ENCODE measurements at places on chromosomes 6 and 20.

GRCh38 chr6:125013938-125014660 is 51.9 kb downstream of the RNF217 start:
- DNase-seq: no peak

GRCh38 chr6:56843476-56844349 is 111.2 kb upstream of the BEND6 start:
- peak; percentile 59 for DNase-seq

- DNase-seq: no peak
Observed at GRCh38 chr20:33704197-33704924, 15.7 kb downstream of the PXMP4 start.

DNA sequence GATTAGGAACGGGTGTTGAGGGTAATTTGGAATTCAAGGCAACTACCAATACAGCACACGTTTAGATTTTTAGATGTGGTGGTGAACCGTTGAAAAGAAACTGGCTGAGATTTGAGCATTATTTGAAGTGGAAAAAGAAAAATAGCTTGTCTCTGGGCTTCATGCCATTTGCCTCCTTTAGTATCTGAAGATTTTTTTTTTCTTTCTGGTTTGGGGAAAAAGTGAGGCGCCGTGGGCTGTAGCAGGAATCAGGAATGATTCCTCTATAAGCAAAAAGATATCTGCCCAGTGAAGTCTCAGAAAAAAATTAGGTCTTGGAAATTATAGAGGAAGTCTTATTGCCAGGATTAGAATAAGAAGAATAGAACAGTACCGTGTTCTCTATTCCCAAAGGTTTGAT is 88.5 kb downstream of the RPS12 start:
- no peak for DNase-seq

- no peak for DNase-seq
Observed at GRCh38 chr6:111114087-111114443, 26.8 kb downstream of the SLC16A10 start.

GRCh38 chr6:52540286-52540902 is 36.5 kb downstream of the TRAM2 start:
- DNase-seq: no peak

GRCh38 chr6:2872423-2873358 is 30.4 kb downstream of the SERPINB9 start:
- no peak for DNase-seq

GRCh38 chr6:15507221-15507620 is 155.6 kb downstream of the DTNBP1 start:
- no peak for DNase-seq

- no peak for DNase-seq
Observed at GRCh38 chr20:49870261-49870660, 45.1 kb downstream of the SPATA2 start.

DNA sequence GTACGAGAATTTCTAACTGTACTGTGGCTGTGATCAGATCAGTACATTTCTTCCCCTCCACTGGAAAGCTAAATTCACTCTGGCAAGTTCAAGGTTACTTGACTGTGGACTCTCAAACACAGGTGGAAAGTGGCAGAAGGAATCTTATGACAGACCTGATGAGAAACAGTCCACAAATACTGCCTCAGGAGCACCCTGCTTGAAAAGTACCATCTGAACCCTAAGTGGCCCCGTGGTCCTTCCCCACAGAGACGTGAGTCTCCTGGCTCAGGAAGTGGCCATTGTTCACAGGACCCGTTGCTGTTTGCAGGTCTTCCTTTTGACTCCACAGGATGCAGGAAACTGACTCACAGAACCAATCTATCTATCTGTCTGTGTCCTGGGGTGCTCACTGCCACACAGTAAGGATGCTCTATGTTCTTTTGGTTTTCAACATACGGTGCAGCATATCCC is 47.5 kb upstream of the NHSL1 start:
- peak; percentile 33 for DNase-seq

- DNase-seq: no peak
Observed at GRCh38 chr6:148182378-148182777, 160.3 kb upstream of the SASH1 start.

DNA sequence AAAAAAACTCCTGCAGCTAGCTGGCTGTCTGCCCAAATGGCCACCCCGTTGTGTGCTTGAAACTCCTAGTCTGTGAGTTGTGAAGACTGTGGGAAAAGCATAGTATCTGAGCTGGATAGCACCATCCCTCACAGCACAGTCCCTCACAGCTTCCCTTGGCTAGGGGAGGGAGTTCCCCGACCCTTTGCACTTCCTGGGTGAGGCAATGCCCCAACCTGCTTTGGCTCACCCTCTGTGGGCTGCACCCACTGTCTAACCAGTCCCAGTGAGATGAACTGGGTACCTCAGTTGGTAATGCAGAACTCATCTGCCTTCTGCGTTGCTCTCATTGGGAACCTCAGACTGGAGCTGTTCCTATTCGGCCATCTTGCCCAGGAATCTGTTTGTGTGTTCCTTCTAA is 260.6 kb upstream of the STXBP5 start:
- DNase-seq: no peak

DNA sequence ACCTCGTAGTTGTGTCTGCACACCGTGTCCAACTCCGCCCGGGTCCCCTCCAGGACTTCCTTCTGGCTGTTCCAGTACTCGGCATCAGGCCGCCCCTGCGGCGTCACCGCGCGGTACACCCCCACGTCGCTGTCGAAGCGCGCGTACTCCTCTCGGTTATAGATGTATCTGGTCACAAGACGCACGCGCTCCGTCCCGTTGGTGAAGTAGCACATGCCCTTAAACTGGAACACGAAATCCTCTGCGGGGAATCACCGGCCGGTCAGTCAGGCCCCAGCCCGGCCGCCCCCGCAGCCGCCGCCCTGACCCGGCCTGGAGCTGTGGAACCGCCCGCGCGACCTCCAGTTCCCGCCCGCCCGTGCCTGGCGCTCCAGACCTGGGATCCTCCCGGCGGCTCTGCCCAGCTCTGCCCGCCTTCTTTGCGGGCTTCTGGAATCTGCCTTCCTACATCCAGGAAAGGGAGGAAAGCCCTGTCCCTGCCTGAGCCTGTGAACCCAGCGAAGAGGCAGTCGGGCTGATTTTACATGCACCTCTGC is 1.6 kb downstream of the HLA-DQB1 start:
- no peak for DNase-seq

DNA sequence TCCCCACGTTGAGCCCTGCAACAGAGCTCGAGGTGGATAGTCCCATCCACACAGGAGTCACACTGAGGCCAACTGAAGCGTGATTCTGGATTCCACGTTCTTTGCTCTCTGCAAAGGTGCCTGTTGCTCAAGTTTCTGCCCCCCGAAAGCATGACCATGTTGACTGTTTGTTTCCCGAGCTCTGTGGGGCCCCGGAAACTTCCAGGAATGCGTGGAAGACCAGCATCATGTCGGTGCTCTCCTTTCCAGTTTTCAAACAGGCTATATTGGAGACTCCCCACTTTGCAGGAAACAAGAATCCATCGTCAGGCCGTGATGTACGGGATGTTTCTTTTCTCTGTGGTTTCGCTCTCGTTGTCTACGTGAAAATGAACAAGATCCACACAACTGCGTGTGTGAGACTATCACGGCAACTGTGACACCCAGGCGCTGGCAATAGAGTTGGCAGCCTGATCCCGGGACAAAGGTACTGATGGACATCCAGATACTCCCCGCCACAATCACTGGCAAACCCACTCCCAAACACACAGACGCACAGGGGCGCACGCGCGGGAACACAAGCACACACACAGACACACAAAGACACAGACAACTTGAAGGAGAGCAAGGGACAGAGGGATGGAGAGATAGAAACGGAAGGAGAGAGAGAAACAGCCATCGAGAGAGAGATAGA is 444.6 kb upstream of the DEFB115 start:
- DNase-seq: no peak

- no peak for DNase-seq
Observed at GRCh38 chr6:114282292-114282691, 60.5 kb downstream of the HS3ST5 start.

DNA sequence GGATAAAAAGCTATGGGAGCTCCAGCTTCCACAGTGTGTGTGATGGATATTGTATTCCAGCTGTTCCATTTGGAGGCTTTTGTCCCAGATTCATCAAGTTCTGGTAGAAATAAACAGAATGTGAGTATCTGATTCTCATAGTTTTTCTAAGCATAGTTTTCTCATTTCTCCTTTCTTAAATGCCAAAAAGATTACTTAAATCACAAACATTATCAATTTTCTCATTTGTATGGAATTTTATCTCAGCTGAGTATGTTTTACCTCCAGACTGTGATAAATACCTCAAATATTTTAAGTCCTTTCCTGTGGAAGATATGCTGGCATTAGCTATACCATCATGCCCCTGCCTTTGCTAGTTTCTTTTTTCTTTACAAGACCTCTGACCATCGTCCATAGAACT is 767.3 kb downstream of the TFAP2A start:
- DNase-seq: no peak

DNA sequence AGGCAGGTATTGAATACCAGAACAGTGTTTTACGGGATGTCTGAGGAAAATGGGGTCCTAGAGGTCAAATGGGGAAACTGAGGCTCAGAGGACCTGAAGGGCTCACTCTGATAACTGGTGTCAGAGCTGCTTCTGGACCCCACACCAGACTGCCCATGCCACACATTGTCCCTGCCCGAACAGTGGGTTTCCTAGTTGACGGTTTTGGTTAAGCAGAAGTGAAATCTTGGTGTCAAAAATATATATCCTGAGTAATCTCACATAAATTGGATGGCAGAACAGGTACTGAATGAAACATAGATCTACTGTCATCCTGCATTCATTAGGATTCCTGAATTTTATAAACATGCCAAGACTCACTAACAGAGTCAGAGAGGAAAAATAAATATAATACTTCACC is 16.3 kb downstream of the NOX3 start:
- no peak for DNase-seq

DNA sequence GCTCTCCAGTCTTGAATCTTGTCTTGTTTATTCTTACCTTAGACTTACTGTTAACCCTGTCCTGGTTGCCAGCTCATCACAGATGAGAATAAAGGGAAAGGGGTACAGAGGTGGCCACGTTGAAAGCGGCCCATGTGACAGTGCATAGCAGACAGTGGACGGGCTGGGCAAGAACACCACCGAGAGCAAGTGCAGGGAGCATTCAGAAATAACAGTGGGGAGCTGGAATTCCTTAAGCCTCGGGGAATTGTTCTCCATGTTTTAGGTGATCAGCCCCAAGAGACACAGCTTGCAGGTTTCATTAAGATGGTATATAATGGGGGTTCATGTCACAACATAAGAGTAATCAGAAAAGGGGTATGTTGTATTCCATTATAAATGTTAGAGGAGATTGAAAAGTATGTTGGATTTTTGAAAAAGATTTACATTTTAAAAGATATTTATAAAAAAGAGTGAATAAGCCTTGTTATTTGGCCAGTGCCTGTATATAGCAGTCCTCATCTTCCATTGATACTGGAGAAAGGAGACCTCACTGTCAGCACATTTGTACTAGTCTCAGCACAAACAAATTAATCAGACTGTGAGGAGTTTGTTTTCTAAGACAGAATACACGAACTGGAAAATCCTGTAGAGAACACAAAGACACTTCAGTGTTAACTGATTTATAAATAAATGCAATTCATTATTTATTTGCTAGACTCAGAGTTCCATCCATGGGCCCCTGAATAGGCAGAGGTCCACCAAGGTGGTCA is 35.4 kb downstream of the VAPB start:
- DNase-seq: no peak

DNA sequence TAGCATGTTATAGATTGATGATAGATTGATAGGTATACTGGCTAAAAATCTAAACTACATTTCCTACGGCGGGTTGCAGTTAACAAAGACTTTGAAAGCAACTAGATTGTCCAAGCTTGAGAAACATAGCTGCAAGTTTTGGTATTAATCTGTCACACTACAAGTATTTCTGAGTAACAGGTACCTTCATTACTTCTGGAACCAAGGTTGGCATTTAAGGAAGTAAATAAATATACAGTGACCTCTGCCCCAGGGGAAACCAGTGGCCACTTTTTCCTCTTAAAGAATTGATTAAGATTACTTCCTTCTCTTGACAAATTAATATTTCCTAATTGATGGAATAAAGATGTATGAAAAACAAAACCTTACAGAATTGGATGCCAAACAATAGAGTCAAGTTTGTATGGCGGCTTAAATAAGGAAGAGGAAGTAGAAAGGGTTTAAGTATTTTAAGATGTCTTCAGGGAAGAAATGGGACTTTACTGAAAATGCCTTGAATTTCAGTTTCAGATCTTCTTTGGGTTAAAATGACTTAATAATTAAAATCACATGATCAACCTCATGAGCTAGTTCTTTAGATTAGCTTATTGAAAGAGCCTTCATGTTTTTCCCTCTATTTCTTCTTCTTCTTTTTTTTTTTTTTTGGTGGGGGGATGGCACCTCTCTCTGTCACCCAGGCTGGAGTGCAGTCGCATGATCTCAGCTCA is 132.8 kb downstream of the DOK5 start:
- DNase-seq: no peak

DNA sequence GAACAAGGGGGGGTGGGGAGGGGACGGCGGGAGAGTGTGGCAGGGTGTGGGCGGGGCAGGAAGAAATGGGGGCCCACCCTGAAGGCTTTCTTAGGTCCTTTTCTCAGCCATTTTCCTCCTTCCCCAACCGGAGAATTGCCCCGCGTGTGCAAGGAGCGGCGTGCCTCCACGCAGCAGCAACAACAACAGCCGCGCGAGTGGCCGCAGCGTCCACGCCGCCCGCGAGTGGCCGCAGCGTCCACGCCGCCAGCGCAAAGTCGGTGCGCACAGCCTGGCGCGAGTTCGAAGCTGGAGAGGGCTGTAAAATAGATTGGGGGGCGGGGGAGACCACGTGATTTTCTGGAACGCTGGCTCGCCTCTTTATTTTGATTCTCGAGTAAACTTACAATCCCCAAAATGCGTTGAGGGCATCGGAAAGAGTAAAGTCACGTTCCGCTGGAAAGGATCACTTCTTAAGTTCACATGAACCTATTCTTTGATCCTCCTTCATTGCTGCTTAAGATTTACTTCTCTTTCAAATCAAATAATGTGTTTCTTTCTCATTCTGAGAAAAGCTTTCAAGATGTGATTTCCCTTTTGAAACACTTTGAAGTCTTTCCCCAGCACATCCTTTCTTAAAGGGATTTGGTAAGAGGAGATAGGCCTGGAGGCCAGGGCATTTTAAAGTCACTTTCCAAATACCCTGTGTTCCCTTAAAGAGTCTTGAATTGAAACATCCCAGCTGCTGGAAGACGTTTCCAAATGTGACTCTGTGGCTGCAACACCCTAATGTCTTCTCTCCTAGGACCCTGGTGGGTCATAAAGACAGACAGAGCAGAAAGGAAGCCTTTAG is 66.7 kb upstream of the ZNF217 start:
- DNase-seq: no peak

All from KG1 (cell line).